ENCODE measurements at places on chromosomes 12 and 14.

- peak; percentile 56 for DNase-seq
These were observed 46.8 kb downstream of the TMEM117 start for GRCh38 chr12:43882578-43883178.

DNA sequence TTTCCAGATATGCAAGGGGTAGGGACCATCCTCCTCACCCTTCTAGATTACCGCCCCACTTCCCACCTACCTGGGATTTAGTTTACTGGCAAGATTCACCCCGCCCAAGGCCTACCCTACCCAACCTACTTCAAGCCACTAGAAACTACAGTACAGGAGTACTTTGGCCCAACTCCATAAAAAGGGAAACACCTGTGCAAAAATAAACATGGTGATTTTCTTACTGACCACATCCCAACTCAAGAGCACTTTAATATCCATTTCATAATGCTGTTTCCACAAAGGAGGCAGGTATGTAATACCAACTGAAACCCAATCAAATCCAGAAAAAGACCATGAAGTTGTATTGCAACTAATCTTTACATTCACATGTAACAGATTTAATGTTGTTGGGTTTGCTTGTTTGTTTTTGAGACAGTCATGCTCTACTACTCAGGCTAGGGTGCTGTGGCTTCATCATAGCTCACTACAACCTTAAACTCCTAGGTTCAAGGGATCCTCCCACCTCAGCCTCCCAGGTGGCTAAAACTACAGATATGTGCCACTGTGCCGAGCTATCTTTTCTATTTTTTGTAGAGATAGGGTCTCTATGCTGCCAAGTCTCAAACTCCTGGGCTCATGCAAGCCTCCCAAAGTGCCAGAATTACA, 41.7 kb upstream of the RAP1B start:
- DNase-seq = no peak

DNA sequence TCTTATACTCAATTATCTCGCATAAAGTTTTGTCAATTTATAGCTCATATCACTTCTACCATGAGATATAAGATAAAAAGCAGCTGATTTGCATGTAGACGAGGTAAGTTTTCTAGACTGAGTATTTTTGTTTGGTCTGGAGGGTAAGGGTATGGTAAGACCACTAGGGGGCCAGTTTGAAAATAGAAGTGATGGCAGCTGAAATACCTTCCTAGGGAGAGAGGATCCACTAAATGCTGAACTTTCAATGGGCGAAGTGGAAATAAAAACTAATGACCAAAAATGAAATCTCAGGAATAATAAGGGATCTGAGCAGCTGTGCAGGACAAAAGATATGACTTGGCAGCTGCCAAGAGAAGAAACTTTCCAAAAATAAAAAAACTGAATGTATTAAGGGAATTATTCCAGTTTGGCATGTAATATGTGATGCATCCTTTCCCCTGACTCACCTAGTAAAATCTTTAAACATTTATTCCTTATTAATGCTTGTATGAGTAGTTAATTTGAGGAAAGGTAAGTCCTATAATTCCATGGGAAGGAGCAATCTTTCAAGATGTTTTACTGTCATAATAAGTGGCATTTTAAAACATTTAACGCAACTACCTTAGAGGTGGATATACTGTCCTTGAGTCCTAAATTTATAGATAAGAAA, 754.5 kb downstream of the C12orf50 start:
- peak; percentile 70 for DNase-seq

- DNase-seq = no peak
These were observed 3.3 kb downstream of the AP1G2 start for GRCh38 chr14:23564181-23564812.

GRCh38 chr12:40145896-40146295, 40.0 kb upstream of the SLC2A13 start:
- no peak for DNase-seq

DNA sequence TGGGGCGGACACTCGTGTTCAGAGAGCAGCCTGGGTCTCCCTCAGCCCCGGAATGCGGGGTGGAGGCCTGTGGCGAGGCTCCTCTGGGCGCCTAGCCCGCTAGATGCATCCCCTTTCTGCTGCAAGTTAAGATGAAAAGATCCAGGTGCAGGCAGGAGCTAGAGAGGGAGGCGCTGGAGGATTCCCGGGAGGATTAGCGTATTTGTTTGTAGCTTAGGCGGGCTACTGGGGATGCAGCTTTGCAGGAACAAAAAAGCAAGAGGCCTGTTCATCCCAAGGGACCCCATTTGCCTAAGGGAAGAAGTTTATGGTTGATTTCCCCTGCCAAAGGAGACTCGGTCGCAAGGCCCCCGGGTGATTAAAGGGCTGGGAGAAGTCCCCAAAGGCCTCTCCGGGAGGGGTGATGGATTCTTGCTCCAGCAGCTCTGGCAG, 824 bp downstream of the CCDC177 start:
- DNase-seq = no peak

DNA sequence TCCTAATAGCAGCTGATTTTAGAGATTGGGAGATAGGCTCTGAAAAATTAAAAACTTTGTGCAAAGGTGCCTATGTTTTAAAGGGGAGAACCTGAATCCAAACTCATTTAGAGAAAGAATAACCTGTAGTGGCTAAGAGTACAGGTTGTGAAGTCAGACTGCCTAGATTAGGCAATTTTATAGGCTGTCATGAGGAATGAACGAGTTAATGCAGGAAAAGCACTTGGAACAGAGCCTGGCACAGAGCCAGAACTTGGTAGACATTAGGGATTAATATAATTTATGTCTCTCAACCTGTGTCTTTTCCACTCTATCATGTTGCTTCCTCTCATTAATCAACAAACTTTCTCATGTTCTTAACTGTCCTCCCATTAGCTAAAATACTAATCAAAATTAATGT, 98.1 kb downstream of the WIF1 start:
- no peak for DNase-seq

DNA sequence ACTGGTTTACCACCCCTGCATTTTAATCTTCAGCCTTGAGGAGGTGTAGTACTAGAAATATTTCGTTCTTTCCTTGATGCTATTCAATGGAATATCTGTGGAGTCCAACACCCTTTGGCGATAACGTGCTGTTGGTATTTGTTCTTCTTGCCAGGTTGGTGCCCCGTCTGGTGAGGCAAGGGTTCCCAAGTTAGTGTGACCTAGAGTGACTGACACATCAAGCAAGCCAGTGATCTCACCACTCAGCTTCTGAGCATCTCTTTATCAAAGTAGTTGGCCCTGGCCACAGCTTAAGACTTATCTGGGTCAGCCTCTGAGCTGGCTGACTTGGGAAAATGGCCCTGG, 60.2 kb downstream of the PLXNC1 start:
- no peak for DNase-seq

DNA sequence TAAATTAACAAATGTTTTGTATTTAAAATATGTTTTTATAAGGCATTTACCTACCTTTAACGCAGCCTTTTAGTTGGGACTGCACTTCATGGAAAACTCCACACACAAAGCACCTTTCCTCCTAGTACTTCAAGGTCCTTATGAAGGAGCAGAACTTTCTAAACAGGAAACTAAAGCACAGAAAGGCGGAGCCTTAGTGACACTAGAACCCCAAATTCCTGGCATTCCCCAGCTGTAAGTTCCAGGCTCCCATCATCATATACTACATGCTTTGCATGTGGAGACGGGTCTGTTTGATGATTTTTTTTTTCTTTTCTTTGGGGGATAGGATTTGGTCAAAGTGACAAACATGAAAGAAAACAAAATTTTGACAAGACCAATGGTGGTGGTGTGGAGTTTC, 39.5 kb downstream of the STXBP6 start:
- DNase-seq = no peak

GRCh38 chr14:69285661-69286255, 25.8 kb downstream of the GALNT16 start:
- no peak for DNase-seq

DNA sequence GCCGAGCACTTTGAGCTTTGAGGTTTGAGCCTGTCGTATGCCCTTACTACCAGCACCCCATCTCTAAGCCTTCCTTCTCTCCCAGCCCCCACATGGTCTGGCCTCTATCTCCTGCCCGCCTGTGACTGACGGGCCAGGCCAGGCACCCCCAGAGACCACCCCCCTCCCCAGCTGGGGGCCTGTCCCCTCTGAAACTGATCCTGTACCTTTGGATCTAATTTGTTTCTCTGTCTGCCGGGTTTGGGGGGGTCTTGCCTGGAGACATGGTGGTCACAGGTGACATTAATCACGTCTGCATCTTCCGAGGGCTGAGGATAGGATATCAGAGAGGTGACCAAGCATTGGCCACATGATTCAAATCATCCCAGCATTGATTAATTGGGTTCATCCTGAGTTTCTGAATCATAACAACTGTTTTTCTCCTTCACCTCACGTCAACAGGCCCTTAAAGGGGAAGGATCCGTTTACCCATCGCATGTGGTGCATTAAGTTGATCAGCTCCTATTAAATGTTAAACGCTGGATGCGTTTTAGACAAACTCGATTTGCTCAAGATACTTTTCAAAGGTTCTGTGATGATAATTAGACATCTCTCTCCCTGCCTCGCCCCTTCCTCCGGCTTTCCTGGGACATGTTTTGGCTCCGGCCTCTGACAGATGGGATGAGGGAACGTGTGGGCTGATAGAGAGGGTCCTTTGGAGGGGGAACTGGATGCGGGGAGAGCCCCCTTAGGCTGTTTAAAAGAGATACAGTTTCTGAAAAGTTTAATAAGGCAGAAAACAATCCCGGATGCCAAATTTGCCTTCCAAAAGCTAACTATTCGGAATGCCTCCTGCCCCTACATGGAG, 63.3 kb upstream of the TBX3 start:
- DNase-seq = no peak

DNA sequence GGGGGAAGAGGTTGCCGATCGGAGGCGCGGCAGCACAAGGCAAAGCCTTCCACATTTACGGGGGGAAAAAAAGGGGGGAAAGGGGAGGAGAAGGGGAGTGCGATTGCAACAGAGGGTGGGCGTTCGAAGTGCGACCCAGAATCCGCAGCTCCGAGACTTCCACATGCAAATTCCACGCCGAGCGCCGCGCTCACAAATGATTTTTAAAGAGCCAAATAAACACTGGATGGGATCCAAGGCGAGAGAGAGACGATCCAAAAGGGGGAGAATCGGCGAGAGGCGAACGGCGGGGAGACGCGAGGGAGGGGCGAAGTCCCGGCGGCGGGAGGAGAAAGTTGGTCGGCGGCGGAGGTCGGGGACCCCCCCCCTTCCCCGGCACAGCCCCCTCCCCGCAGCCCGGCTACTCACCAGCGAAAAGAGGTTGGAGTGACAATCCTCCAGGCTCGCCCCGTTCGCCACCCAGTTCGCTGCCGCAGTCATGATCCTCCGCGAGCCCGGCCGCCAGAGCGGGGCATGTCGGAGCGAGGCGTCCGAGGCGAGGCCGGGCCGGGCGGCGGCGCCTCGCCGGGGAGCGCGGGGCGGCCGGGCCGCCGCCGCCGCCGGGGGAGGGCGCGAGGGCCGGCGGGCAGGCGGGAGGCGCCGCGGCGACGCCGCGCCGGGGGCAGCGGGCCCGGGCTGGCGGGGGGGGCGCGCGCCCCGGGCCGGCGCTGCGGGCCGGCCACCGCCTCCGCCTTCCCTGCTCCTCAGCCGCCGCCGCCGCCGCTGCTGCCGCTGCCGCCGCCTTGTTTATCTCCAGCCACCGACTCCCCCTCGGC, 634 bp downstream of the MED13L start:
- peak; percentile 60 for DNase-seq

DNA sequence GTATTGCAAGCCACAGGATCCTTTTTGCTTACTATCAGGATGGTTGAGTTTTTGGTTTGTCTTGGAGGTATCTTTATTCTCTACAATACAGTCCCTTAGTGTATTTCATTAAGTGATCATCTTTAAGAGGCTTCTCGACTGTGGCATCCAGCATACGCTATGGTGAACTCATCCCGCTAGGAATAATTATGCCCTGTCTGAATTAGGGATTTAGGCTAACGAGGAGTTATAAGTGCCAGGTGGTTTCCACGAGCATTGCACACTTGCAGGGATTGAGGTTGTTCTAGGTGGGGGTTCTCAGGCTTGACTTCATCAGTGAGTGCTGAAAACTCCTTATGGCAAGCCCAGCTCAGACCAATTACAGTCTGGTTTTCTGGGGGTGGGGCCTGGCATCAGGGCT, 37.2 kb upstream of the RBM19 start:
- no peak for DNase-seq

DNA sequence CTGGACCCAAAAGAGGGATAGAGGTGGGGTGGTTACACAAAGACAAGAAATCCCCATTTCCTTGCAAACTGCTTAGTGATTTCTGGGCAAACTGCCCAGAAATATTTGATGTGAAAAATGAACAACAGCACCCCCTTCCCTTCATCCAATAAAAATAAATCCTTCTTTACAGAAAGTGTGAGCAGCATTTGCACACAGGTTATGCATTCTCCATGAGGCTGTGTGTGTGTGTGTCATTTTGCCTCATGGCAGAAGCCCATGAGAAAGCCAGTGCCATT, 17.2 kb upstream of the NRXN3 start:
- no peak for DNase-seq

DNA sequence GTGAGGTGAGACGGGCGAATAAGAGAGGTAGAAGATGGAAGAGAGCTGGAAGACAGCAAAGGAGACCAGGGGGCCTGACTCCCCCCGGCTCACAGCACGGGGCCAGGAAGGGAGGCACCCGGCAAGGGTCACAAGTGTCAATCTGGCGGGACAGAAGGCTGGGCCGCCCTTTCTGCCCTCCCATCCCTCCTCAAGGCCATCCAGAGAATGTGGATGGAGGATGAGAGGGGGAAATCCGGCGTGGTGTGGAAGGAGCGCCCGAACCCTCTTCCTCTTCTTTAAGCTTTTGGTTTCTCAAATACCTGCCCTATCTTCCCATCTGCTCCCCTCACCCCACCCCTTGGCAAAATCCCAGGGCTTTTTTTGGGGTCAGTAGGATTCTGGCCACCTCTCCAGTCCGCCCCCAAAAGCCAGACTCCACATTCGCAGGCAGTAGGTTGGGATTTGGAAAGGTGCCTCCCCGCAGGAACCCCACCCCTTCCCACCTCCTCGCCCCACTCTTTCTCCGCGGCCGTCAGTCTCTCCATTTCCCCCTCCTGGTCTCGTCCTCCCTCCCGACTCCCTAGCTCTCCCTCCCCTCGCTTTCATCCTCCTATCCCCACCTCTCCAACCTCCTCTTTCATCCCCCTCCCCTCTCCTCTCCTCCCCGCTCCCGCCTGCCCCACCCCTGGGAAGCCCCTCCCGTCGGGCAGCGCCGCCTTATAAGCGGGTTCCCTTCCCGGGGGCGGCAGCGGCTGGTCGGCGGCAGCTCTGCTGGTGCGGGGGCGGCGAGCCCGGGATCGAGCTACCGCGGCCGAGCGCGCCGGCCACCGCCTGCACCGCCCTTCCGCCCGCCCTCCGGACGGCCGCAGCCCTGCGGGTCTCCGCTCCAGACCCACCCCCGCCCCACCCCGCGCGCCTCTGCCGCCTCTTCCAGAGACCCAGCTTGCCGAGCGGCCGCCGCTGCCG, at the start of gene PTMS:
Gene PTMS, plus strand, starts transcription at position 730 of the 948 bp plus-strand sequence. CDS start 343 bp downstream, outside the sequence.
- DNase-seq = peak; percentile 86
